Immature natural killer cell (primary cell): ENCODE measurements at places on chromosomes 6 and 20. TPM values are rescaled to one million over a fixed set of nuclear protein-coding genes. Genes with fewer than 3 reads are reported as not detected.

The ELOVL2 gene
- not detected for polyA plus RNA-seq

GRCh38 chr20:47699818-47700217 lies 85.5 kb downstream of the SULF2 start:
- no peaks in the 10 kb centered on the region for H3K36me3 ChIP-seq
- DNase-seq, result no peak
- no peak overlapping the region for H3K4me3 ChIP-seq
- H3K27ac ChIP-seq, result no peak overlapping the region
- H3K27me3 ChIP-seq, result peaks cover under 1% of the 10 kb centered on the region
- no peaks in the 10 kb centered on the region for H3K4me1 ChIP-seq

DNA sequence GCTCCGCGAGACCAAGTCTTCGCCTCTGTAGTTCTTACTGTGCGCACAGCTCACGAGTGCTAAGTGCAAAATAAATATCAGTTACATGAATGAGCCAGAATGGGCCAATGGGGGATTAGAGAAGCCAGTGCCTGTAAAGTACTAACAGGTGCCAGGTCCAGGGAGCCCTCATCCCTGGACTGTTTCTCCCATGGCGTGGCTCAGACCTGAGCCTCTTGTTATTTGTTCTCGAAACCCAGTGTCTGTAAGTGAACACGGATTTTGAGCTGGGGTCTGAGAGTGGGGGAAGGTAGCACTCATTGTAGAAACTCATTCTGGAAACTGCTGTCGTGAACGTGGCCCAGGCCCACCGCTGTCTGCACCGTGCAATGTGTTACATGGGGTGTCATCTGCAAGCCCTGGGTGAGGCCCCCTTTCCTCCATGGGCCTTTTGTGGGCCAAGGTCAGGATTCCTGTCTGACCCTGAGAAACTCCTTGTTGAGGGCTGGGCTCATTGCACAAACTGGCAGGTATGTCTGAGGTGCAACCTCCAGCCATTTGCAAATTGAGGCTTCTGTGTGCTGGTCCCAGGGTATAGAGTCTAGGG lies 154.7 kb downstream of the SYCP2 start:
- H3K36me3 ChIP-seq, result no peaks in the 10 kb centered on the region
- no peak overlapping the region for H3K4me3 ChIP-seq
- H3K4me1 ChIP-seq, result no peaks in the 10 kb centered on the region

The ID4 gene
- not detected for polyA plus RNA-seq

- no peak for DNase-seq
- no peaks in the 10 kb centered on the region for H3K4me1 ChIP-seq
- H3K27me3 ChIP-seq, result no peaks in the 10 kb centered on the region
- peaks cover 27% of the 10 kb centered on the region for H3K36me3 ChIP-seq
Measured at GRCh38 chr6:617456-618100, 39.3 kb downstream of the HUS1B start.

DNA sequence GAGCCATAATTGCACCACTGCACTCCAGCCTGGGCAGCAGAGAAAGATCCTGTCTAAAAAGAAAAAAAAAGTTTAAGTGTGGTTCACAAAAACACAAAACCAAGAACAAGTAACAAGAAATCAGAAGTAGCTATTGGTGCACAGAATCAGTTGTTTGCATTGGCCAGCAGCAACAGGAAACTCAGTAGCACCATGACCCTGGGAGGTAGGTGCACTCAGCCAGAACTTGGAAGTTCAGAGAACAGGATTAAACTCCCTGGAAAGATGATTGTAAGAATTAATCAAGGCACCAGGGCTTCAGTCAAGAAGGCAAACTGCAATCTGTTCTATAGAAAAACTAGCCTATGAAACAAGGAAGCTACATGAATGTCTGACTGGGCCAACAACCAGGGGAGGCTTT lies 267.9 kb downstream of the COL12A1 start:
- H3K4me1 ChIP-seq, result no peaks in the 10 kb centered on the region
- peaks cover 3% of the 10 kb centered on the region for H3K36me3 ChIP-seq
- H3K27ac ChIP-seq, result no peak overlapping the region
- H3K4me3 ChIP-seq, result no peak overlapping the region
- DNase-seq, result no peak

DNA sequence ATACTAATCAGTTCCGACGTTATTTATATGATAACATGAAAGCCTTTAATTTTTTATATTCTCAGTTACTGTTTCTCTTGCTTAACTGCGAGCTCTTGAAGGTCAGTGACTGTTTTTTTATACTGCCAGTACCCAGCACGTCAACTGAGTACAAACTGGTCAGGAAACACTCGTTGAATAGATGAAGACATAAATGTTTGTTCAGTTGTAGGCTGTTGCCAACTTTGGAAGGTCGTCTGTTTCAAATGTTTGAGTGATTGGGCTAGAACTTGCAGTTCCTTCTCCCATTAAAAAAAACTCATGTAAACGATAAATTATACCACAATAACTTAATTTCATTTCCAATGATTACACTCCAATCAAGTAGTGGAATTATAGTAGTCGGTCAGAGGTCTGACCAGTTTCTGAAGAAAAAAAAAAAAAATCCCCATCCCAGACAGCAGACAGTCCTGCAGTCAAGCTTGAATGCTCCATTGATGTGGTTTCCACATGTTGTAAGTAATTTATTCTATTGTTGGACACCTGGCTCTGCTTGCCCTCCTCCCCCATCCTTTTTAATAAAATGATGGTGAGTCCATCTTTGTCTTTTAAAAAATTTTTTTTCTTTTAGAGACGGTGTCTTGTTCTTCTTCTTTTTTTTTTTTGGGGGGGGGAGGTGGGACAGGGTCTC lies 81.1 kb downstream of the SASH1 start:
- no peak overlapping the region for H3K27ac ChIP-seq
- H3K4me3 ChIP-seq, result no peak overlapping the region
- no peaks in the 10 kb centered on the region for H3K27me3 ChIP-seq
- H3K36me3 ChIP-seq, result no peaks in the 10 kb centered on the region
- H3K4me1 ChIP-seq, result no peaks in the 10 kb centered on the region

The SIGLEC1 gene
- polyA plus RNA-seq, result not detected
